ENCODE measurements at places on chromosomes 16 and 17. TPM values are rescaled to one million over a fixed set of nuclear protein-coding genes. Genes with fewer than 3 reads are reported as not detected.

GRCh38 chr17:265718-266117, 84.3 kb upstream of the DOC2B start:
- H3K27me3 ChIP-seq: peaks cover 6% of the 10 kb centered on the region
- H3K4me3 ChIP-seq: no peak overlapping the region
- H3K36me3 ChIP-seq: peaks cover 23% of the 10 kb centered on the region
- no peaks in the 10 kb centered on the region for H3K4me1 ChIP-seq

DNA sequence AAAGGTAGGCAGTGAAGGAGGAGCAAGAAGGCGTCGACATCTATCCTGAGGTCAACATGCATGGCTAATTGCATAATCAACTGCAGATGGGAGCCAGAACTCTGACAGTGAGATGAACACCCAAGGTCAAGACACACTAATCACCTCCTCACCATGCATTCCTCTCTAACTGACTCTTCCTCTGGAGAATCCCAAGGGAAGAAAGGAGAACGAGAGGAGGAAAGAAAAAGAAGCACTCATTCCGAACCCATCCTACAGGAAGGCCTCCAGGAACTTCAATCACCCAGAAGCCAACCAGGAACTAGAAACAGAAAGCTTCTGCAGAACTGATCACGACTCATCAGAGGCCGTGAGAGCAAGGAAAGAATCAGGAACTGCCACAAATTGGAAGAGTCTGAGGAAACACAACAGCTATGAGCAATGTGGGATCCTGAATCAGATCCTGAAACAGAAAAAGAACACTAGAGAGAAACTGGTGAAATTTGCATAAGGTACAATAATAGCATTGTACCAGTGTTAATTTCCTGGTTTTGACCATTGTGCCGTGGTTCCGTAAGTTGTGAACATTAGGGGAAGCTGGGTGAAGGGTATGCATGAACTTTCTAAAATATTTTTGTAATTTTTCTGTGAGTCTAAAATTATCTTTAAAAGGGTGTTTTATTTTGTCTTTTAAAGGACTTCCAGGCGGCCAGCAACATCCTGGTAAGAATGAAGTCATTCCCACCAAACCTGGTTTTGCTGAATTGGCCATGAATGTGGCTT, 10.0 kb upstream of the BEAN1 start:
- H3K27ac ChIP-seq: peak overlapping the region; percentile 68
- peaks cover 4% of the 10 kb centered on the region for H3K4me1 ChIP-seq
- H3K27me3 ChIP-seq: peaks cover 3% of the 10 kb centered on the region
- H3K4me3 ChIP-seq: no peak overlapping the region
- no peak for DNase-seq

KRTAP4-3 gene
- not detected for polyA plus RNA-seq

- H3K4me3 ChIP-seq: peak overlapping the region; percentile 49
- no peaks in the 10 kb centered on the region for H3K27me3 ChIP-seq
- peak; percentile 79 for DNase-seq
- no peak overlapping the region for H3K27ac ChIP-seq
- H3K4me1 ChIP-seq: peaks cover 5% of the 10 kb centered on the region
Measured at GRCh38 chr17:81519284-81520020, 6.9 kb upstream of the ACTG1 start.

DNA sequence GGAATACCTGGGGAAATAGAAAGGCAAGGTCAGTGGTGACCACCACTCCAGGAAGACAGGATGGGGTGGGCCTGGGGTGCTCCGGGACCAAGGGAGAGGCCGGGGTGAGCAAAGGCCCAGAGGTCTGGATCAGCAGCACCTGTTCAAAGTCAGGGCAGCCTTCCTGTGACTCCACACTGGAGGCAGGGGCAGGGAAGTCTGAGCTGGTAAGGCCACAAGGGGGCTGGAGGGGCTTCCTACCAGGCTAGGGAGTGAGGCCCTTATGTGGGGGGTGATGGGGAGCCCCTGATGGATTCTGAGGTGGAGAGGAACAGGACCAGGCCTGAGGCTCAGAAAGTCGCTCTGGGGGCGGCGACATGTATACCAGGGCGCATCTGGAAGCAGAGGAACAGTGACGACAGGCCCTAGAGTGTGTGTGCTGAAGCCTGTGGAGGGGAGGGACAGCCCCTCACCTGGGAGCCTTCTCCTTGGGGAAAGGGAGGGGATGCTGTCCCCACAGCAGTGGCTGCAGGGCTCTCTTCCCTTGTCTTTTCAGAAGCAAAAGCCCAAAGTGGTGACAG, 3.7 kb downstream of the C16orf78 start:
- H3K4me3 ChIP-seq: no peak overlapping the region
- no peak for DNase-seq
- no peaks in the 10 kb centered on the region for H3K27me3 ChIP-seq
- H3K4me1 ChIP-seq: no peaks in the 10 kb centered on the region
- H3K36me3 ChIP-seq: no peaks in the 10 kb centered on the region

DHX38 gene
- 36.9 TPM for polyA plus RNA-seq

DNA sequence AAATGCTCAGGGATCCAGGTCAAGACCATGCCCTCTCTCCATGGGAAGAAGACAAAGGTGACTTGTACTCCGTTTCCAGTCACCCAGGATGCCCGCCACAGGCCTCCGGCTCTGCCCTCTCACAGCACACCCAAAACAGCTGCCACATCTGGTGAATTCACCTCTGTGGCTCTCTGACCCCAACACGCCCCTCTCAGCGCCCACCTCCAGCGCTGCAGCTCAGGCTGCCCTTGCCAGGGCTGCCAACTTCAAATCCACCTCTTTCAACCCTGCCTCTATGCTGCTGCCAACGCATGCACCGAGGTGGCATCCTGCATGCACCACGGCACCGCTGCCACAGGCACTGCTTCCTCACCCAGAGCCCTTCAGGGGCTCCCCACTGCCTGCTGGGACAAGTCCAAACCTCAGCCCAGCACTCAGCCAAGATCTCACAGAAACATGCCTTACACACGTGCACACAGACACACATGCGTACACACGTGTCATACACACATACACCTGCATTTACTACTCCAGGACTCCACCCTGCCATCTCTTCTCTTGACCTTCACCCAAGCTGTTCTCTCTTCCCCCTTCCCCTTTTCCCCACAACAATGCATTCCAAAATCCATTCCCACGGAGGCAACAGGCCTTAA, 7.5 kb downstream of the HID1 start:
- H3K4me3 ChIP-seq: no peak overlapping the region
- no peaks in the 10 kb centered on the region for H3K27me3 ChIP-seq
- H3K4me1 ChIP-seq: peaks cover 3% of the 10 kb centered on the region
- no peaks in the 10 kb centered on the region for H3K36me3 ChIP-seq
- no peak for DNase-seq

DNA sequence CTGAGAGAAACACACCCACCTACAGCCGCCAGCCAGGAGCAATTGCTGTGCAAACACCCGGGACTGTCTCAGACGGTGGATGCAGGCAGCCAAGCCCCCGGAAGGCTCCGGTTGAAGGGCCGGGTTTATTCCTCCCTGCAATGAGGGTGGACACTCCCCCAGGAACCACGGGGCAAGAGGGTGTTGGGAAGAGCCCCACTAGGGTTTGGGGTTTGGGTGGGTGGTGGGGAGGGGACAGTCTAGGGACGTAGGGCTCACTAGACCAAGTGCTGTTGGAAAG, 19.2 kb downstream of the JPH3 start:
- no peak overlapping the region for H3K27ac ChIP-seq
- H3K4me1 ChIP-seq: no peaks in the 10 kb centered on the region
- no peaks in the 10 kb centered on the region for H3K36me3 ChIP-seq
- H3K27me3 ChIP-seq: peaks cover 12% of the 10 kb centered on the region
- no peak overlapping the region for H3K4me3 ChIP-seq
- DNase-seq: no peak

FBXO47 gene
- polyA plus RNA-seq: not detected

NPIPA5 gene
- 0.29 TPM for polyA plus RNA-seq

DNA sequence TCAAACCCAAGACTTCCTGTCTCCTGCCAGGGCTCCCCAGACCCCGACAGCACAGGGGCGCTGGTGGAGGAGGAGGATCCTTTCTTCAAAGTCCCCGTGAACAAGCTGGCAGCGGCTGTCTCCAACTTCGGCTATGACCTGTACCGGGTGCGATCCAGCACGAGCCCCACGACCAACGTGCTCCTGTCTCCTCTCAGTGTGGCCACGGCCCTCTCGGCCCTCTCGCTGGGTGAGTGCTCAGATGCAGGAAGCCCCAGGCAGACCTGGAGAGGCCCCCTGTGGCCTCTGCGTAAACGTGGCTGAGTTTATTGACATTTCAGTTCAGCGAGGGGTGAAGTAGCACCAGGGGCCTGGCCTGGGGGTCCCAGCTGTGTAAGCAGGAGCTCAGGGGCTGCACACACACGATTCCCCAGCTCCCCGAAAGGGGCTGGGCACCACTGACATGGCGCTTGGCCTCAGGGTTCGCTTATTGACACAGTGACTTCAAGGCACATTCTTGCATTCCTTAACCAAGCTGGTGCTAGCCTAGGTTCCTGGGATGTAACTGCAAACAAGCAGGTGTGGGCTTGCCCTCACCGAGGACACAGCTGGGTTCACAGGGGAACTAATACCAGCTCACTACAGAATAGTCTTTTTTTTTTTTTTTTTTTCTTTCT, 8.1 kb downstream of the SERPINF1 start:
- no peaks in the 10 kb centered on the region for H3K36me3 ChIP-seq
- H3K27ac ChIP-seq: peak overlapping the region; percentile 88
- H3K4me3 ChIP-seq: peak overlapping the region; percentile 73
- no peak for DNase-seq

- no peak for DNase-seq
- no peak overlapping the region for H3K27ac ChIP-seq
- H3K27me3 ChIP-seq: peaks cover 2% of the 10 kb centered on the region
- no peaks in the 10 kb centered on the region for H3K4me1 ChIP-seq
- H3K36me3 ChIP-seq: no peaks in the 10 kb centered on the region
Measured at GRCh38 chr16:65743558-65743957, 621.7 kb upstream of the CDH11 start.

ABCA10 gene
- polyA plus RNA-seq: not detected

Data from naive thymus-derived CD8-positive, alpha-beta T cell (primary cell).